ENCODE measurements at places on chromosomes 2 and 18.
A peak's percentile ranks its signal among the peaks of the same experiment; 100 is the strongest.

- no peak for DNase-seq
- no peaks in the 10 kb centered on the region for H3K27me3 ChIP-seq
- H3K4me3 ChIP-seq: no peak overlapping the region
- H3K36me3 ChIP-seq: no peaks in the 10 kb centered on the region
- H3K27ac ChIP-seq: no peak overlapping the region
These were observed 373.3 kb upstream of the GALNT5 start for GRCh38 chr2:156884216-156884615.

DNA sequence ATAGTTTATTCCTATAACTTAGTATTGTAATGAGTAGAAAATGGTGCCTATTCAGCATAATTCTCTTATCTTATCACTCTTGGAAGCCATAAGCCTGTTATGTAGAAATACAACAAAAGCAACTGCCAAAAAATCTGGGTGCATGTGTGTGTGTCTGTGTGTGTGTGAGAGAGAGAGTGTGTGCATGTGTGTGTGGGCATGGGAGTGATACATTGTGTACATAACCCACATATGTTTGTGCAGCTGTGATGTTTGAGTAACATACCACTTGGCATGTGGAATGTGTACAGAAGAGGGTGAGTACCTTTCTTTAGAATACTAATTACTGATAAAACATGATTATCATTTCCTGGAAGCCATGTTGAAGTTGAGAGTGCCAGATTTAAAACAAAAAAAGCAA is 642.3 kb upstream of the SYT4 start:
- H3K27ac ChIP-seq: no peak overlapping the region
- H3K4me3 ChIP-seq: no peak overlapping the region
- no peak for DNase-seq
- no peaks in the 10 kb centered on the region for H3K4me1 ChIP-seq
- H3K27me3 ChIP-seq: no peaks in the 10 kb centered on the region

- peak overlapping the region; percentile 66 for H3K4me3 ChIP-seq
- H3K36me3 ChIP-seq: peaks cover 4% of the 10 kb centered on the region
- H3K27me3 ChIP-seq: no peaks in the 10 kb centered on the region
These were observed 779 bp downstream of the DGKD start for GRCh38 chr2:233354971-233355574.

DNA sequence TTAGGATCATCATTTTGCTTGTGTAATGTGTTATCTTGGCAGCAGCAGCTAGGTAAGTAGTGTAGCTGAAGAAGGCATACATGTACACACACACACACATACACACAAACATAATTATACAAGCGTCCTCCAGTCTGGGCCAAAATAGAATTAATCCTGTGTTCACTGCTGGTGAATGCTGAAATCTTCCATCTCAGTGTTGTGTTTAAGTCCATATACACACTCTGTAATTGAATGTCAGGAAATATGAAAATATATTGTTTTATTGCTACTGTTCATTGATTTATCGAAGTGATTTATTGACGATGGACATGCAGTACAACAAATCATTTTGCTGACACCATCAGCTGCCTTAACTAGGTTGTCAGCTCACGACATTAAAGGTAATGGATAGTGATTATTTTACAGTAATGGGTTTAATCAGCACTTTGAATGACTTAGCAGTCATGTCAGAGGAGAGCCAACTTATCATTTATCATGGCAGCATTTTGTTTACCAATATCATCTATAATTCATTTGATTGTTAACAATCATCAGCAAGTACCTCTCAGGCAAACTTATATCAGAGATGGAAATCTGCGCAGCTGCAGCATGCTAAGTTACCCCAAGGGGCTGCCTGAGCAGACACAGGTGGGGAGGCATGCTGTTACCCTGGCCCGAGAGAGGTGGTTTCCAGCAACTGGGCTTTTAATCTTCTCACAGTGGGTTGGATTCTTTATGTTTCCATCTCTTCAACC is 83.7 kb upstream of the FSHR start:
- no peak overlapping the region for H3K4me3 ChIP-seq
- no peaks in the 10 kb centered on the region for H3K27me3 ChIP-seq
- no peak for DNase-seq
- no peak overlapping the region for H3K27ac ChIP-seq
- H3K36me3 ChIP-seq: no peaks in the 10 kb centered on the region

GRCh38 chr2:69639266-69639665 is 4.3 kb downstream of the AAK1 start:
- H3K27ac ChIP-seq: no peak overlapping the region
- peak overlapping the region; percentile 79 for H3K4me3 ChIP-seq
- DNase-seq: no peak
- no peaks in the 10 kb centered on the region for H3K27me3 ChIP-seq

DNA sequence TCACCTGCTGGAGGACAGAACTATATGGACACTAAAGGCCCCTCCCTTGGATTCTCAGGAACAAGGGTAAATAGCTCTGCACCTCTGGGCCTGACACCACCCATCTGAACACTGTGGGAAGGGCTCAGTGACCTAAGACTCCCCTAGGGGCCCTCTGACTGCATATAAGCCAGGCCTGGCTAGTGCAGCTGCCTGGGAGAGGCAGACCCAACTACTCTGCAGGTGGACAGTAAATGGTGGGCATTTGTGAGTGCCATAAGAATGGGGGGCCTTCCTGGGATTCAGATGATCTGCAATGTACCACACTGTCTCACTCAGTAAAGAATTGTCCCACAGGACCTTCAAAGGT is 11.2 kb upstream of the WIPF1 start:
- no peak overlapping the region for H3K4me3 ChIP-seq
- H3K36me3 ChIP-seq: no peaks in the 10 kb centered on the region
- H3K27me3 ChIP-seq: no peaks in the 10 kb centered on the region
- no peak for DNase-seq
- no peak overlapping the region for H3K27ac ChIP-seq
- H3K4me1 ChIP-seq: peaks cover 71% of the 10 kb centered on the region

DNA sequence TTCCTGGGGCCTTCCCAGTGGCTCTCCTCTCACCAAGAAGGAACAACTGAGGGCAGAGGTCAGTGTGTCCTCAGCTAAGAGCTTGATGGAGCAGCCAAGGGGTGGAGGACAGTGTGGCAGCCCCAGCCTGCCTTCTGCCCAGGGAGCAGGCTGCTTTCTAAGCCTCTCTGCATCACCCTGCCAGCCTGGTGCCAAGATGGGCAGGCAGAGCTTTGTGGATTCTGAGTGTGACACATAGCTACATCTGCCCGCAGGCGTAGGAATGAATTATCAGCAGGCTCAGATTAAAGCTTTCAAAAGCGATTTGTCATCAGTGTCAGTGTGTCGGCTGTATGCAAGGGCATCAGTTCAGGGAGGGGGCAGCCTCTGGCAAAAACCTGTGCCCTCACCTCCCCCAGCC is 8.7 kb downstream of the MAL start:
- DNase-seq: no peak
- H3K27me3 ChIP-seq: no peaks in the 10 kb centered on the region
- H3K36me3 ChIP-seq: no peaks in the 10 kb centered on the region
- no peak overlapping the region for H3K4me3 ChIP-seq
- peaks cover 81% of the 10 kb centered on the region for H3K4me1 ChIP-seq
- no peak overlapping the region for H3K27ac ChIP-seq

DNA sequence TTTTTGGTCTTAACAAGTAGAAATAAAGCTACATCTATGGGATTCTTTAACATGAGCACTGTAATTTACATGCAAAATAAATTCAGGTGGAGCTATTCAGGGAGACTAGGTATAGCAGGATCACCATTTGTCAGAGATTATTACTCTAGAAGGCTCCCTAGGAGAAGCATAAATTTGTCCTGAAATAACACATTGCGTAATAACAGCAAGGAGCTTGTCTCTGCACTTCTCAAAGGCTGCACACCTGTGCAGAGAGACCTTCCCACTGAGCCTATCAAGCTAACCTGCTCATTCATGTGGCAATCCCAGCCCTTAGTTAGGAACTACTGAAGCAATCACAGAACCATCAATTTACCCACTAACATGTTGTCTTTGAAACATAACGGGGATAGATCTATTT is 437.4 kb upstream of the MC4R start:
- no peaks in the 10 kb centered on the region for H3K4me1 ChIP-seq
- H3K27me3 ChIP-seq: no peaks in the 10 kb centered on the region
- H3K4me3 ChIP-seq: no peak overlapping the region
- DNase-seq: no peak
- no peak overlapping the region for H3K27ac ChIP-seq

All from CD8-positive, alpha-beta memory T cell (primary cell).